CD4-positive, alpha-beta T cell treated with Interleukin-17A for 1 hour (primary cell): ENCODE measurements at places on chromosomes 3 and 15.

DNA sequence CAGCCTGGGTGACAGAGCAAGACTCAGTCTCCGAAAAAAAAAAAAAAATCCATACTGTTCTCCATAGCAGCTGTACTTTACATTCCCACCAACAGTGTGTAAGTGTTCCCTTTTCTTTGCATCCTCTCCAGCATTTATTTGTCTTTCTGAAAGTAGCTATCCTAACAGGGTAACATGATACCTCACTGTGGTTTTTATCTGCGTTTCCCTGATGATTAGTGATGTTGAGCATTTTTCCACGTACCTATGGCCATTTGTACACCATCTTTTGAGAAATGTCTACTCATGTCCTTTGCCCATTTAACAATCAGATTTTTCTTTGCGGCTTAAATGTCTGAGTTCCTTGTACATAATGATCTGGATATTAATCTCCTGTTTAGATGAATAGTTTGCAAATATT, 119.3 kb downstream of the RFX7 start:
- no peak for DNase-seq

GRCh38 chr3:14403619-14404155, 1.3 kb downstream of the SLC6A6 start:
- no peak for DNase-seq

GRCh38 chr3:107426223-107426622, 49.0 kb downstream of the CCDC54 start:
- no peak for DNase-seq

- DNase-seq, result no peak
Observed at GRCh38 chr3:53236112-53236841, 19.5 kb downstream of the TKT start.

- DNase-seq, result peak; percentile 35
Observed at GRCh38 chr15:38072348-38073177, 138.1 kb downstream of the TMCO5A start.
